ENCODE measurements at places on chromosomes 3 and 15. TPM values are rescaled to one million over a fixed set of nuclear protein-coding genes. Genes with fewer than 3 reads are reported as not detected.

The CRTC3 gene
- polyA plus RNA-seq, result 47.1 TPM

- no peak for DNase-seq
These were observed 44.9 kb downstream of the OXSR1 start for GRCh38 chr3:38210141-38210757.

DNA sequence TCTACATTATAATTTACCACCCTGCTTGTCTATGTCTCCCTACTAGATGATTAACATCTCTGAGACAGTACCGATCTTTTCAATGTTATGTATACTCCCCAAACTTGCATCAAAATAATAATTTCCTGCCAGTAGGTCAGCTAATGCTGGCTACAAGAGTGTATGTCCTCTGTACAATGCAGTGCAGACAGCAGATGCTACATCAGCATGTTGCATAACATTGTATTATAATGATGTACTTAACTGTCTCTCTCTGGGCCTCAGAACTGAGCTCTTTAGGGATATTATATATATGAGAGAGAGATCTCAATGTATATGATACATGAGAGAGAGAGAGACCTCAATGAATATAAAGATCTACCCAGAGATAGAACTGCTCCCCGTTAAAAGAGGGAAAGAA lies 456.6 kb downstream of the SHQ1 start:
- no peak for DNase-seq

DNA sequence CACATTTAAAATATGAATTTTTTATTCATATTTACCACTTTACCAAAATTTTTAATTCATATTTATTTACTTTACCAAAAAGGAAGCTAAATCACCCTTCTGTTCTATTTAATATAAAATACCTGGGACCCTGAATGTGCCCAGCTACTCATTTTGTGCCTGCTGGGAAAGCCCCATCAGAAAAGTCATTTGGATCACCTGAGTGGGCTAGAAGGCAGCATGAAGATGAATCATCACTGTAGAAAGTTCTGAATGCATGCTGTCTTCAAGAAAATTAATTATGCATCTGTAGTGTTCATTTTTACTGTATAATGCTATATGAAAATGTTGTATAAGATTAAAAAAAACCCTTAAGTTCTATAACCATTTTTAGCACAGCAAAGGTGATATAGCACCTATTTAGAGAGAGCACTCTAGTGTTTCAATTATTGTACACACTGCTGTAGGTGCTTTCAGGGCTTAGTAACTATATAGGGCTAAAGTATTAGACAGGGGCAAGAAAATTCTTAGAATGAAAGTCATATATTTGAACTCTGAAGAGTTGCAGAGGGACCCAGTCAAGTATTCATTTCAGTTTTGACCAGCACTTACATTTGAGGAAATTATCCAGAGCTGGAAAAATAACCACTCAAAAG lies 175.1 kb downstream of the NFKBIZ start:
- no peak for DNase-seq

DNA sequence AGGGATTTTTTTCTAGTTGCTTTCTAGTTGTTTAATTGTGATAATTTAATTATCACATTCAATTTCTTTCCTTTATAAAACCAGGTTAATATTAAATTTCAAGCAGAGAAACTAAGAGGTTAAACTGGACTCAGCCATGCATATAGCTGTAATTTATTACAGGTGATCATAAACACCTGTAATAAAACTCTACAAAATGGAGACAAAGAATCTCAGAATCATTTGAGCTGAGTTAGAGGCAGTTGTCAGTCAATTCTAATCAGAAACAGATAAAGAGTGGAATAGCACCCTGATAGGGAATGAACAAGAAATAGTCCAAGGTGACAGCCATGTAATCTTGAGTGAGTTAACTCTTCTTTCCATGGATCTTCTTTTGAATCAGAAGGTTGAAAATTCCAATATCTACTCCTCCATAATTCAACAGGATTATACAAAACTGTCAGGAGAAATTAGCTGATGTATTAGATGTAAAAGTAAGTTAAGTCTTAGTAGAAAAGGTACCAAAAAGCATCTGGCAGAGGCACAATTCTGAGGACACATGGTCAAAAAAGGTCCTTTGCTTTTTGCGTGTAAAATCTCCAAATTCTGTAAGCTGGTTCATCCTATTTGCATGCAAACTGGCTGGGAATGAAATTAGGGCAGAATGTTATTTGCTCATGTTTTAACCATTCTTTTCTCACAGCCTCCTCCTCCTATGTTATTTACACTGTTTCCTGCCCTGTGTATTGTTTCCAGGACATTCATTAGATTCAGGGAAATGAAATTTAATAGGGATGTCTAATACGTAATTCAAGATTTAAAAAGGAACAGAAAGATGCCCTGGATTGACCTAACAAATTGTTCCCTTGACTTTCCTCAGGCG lies 39.4 kb upstream of the B3GNT5 start:
- no peak for DNase-seq

The NTRK3 gene
- 40.6 TPM for polyA plus RNA-seq

DNA sequence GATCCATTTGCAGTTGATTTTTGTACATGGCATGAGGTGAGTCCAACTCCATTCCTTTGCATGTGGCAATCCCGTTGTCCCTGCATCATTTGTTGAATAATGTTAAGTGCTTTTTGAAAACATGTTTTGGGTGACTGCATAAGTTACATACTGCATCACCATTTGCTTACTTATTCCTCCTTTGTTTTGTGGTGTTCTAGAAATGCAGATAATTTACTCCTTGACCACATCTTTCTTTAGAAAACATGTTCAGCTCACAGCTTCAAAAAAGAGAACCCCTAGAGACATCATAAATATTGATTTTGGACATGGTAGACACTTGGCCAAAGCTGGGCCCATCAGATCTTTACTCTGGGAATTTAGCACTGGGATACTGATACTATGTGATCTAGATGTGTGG lies 135.3 kb upstream of the DAZL start:
- DNase-seq, result no peak

GRCh38 chr15:59678620-59679019 lies 10.5 kb downstream of the BNIP2 start:
- no peak for DNase-seq

- no peak for DNase-seq
These were observed 8.3 kb upstream of the GREM1 start for GRCh38 chr15:32709295-32710033.

DNA sequence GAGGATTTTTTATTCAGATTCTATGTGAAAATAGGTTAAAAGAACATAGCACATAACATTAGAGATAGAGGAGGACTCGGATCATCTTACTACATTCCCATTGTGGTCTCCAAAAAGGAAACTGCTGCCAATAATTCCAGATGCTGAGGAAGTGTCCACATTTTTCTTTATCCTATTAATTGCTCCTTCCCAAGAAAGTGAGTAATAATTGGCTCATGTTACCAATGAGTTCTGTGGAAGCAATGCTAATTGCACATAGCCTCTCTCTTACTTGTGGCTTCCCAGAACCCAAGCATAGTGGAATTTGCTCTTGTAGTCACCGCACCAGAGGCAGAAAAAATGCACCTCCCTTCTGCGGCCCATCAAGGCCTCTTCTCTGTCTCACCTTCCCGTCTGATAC lies 208.4 kb downstream of the PLOD2 start:
- no peak for DNase-seq

DNA sequence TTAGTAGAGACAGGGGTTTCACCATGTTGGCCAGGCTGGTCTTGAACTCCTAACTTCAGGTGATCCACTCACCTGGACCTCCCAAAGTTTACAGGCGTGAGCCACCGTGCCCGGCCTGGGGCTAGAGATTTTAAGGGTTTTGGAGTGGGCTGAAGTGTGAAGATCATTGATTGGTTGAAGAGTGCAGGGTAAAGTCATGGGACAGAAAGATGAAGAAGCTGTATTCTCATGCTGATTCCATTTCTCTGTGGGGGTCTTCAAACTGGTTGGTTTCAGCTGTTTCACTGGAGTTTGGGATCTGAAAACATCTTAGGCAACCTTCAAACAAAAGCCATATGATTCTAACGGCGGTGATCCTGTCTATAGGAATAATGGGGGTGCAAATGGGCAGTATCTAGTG lies 52.1 kb downstream of the GATM start:
- DNase-seq, result no peak

- no peak for DNase-seq
These were observed 278.0 kb downstream of the ZBBX start for GRCh38 chr3:167102071-167102470.

DNA sequence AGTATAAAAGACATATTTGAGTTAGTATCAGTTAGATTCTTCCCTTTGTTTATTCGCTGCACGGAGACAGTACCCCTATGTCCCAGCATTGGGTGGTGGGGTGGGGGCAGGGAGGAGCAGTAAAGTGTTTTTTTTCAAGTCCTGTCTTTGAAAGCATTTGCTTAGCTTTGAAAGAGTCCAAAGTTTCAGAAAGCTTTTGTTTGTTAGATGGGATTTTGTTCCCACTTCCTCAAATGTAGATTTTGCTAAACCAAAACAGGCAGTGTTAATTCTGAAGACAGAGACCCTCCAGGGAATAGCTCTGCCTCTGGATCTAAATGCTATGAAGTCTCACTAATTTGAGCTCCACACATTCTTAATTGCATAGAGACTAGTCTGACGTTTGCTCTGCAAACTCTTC lies 114.6 kb upstream of the KCNAB1 start:
- DNase-seq, result no peak

DNA sequence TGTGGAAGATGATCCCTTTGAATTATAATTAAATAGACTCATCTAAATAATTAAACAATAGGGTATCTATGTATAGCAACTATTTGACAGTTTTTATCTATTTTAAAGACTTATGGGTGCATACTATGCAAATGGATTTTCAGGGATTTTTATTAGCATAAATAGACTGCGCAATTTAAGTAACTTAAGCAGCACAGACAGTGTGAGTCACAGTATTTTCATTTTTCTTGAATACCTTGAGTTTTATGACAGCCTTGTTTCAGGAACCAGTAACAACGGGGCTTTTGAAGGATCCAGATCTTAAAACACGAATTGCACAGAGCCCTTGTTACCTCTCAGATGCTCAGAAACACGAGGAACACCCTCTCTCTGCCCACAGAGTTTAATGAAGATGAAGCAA lies 175.5 kb upstream of the CD96 start:
- DNase-seq, result no peak

GRCh38 chr15:79562403-79562815 lies 130.3 kb downstream of the MINAR1 start:
- no peak for DNase-seq
